ENCODE measurements at places on chromosomes 2 and 18.

DNA sequence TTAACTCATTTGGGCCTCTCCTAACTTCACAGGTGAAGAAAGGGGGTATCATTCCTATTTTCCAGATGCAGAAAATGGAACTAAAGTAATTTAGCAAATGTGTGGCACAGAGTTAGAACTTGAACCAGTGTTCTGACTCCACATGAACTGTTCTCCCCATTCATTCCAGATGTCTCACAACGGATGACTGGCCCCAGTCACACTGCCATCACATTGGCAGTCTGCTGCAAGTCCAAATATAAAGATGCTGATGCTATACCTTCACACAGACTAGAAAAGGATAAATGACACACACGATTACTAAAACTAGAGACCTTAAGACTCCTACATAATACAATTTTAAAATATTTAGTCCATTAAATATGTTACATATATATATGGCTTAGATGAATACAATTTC lies 195.7 kb downstream of the NBAS start:
- no peak for DNase-seq

DNA sequence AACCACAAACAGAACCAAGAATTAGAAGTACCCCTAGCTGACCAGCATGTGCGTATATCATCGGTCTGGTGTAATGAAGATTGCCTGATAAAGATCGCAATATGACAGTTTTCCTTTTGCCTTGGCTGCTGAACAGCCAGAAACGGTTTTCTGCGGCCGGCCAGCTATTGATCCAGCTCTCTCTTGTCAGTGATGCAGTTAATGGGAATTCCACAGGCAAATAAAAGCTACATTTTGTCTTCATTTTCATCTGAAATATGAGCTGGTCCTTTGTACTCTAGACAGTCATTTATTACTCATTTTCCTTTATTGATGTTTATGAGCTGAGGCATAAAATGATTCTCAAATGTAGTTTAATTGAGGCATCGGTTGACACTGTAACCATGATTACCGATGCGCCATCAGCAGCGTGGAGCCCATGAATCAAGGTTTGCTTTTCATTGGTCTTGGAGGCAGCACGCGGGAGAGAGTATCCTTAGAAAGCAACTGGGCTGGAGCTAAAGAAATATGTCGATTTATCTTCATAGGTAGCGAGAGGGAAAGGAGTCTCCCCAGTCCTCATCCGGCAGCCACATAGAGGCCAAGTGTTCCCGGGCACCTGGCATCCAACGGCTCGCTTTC lies 535.2 kb downstream of the GALR1 start:
- no peak for DNase-seq

DNA sequence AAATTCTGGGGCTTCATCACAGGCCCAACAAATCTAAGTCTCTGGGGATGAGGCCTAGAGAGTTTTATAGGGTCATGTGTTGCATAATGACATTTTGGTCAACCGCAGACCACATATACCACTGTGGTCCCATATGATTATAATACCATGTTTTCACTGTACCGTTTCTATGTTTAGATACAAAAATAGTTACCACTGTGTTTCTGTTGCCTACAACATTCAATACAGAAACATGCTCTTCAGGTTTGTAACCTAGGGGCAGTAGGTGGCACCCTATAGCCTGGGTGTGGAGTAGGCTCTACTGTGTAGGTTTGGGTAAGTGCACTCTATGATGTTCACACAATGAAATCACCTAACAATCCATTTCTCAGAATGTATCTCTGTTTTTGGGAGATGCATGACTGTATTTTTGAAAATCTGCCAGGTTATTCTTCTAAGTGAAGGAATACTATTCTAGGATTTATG lies 485.2 kb downstream of the PTPRM start:
- no peak for DNase-seq

DNA sequence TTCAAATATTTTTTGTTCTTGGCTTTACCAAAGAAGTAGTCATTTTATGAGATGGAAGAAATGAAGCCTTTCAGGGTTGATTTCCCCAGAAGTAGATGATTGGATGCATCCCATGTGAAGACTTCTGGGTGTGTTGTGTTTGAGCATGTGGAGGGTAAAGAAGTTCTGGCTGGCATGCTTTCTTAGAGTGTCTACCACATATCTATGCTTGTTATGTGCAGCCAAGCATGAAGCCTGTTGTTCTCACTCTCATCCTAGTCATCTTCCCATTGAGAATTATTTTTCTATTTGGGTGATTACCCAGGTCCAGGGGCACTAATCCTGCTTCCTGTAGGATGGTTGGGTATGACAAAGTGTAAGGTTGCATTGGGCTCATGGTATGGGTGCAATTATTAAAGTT lies 472.9 kb downstream of the PTPRM start:
- no peak for DNase-seq

DNA sequence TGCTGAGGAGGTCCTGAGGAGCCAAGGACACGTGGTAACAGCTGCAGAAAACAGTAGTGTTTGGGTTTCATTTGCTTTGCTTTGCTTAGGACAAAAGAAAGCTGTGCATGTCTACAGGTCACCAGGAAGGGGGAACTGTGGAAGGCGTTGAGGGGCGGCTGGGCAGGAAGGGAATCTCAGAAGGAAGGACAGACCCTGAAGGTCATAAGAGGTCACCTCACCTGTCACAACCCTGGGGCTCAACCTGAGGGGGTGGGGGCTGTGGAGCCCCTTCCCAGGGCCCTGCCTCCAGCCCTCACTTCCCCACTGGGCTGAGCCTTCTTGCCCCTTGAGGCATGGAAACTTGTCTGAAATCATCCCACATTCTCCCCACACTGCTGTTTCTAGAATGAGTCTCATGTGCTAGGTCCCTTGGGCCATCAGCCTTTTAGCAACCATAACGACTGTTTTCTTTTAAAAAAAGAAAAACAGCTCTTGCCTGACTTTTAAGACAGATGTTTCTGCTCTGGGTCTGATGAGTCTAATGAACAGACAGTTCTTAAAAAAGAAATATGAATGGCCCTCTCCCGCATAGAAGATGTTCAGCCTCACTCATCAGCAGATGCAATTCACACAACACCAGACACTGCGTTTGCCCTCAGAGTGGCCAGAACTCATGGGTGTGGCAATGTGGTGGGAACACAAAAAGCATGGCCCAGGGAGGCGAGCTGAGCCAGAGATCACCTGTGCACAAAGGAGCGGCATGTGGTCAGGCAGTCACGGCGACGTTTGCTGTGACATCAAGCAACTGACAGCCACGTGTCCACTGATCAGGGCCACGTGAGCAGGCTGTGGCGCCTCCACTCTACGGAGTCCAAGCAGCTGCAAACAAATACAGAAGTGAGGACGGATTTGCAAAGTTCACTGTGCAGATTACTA lies 84.0 kb downstream of the SEPTIN10 start:
- no peak for DNase-seq

DNA sequence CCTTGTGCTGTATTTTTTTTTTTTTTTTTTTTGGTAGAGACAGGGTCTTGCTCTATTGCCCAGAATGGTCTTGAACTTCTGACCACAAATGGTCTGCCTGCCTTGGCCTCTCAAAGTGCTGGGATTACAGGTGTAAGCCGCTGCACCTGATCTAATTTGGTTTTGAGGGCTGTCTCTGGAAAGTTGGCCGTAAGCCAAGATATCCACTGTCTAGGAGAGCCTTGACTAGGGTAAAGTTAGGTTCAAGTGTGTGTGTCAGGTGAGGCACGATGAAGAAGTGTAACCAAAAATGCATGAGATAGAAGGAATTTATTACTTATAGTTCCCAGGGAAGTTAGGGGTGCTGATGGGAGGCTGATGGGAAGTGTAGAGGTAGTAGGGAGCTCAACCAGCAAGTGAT lies 46.7 kb downstream of the INO80C start:
- no peak for DNase-seq

GRCh38 chr2:71018625-71019024 lies 24.0 kb upstream of the TEX261 start:
- no peak for DNase-seq

DNA sequence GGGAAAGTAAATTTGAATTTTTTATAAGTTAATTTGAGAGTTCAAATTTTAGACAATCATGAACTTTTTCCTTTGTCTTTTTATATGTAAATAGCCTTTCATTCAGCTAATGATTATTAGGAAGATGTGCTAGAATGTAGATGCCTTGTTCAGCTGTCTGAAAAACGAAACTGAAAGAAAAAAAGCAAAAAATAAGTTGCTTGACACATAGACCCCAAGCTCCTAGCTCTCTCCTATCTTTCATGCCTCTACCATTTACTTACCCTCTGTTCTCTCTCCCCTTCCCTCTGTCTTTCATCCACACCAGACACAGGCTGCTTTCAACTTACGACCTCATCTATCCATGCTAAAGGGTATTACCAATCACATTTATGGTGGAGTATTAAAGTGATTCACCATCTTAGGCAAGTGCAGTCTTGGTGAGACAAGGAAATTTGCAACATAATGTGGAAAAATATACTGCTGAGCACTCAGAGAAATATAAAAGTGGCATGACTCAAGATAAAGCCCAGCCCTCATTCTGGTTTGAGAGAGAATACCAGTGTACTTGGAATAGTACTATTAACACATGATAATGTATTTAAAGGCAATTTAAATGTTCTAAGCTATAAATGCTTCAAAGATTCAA lies 425.6 kb downstream of the SUCLG1 start:
- DNase-seq = no peak

GRCh38 chr2:179031731-179032408 lies 18.1 kb downstream of the CCDC141 start:
- no peak for DNase-seq

- no peak for DNase-seq
Measured at GRCh38 chr18:50679056-50679455, 119.2 kb downstream of the MAPK4 start.

DNA sequence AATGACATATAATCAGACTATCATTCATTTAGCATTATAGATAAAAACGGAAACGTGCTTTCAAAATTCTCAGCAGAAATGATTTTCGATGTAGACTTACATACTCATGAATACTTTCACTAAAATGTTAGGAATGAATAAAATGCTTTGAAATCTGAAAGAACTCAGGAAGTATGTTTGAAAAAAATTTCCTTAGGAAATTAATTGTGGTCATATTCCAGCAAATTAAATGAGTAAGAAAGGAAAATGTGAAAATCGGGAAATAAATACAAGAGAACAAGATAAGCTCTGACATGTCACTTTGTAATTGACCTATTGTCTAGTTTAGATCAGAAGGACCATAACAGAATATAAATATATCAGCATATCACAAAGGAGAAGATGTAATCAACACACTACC lies 981.0 kb upstream of the CDH2 start:
- DNase-seq = no peak

- no peak for DNase-seq
Measured at GRCh38 chr2:134202371-134202770, 51.5 kb upstream of the MGAT5 start.

DNA sequence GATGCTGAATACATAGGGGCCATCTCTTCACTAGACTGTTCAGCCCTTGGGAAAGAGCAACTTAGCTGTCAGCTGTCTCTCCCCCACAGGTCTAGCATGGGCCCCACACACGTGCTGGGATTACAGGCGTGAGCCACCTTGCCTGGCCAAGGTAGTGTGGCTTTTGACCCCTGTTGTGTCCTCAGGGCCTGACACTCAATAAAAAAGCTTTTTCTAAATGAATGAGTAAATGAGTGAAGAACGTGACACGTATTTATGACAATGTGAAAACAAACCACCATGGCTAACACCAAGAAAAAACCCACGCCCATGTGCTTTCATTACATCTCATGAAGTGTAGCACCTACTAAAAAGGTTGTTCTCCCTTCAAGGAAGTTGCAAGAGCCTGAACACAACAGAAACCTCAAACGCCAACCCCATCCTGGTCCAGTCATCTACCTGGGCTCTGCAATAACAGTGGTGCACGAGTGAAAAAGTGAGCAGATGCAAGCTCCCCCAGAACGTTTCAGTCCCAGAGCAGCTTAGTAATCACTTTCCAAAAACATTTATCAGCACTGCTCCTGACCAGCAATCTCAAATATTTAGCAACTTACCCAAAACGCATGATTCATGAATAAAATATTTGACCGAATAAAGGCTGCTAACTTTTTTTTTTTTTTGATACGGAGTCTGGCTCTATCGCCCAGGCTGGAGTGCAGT lies 3.4 kb downstream of the WDFY1 start:
- DNase-seq = no peak

GRCh38 chr18:10020171-10020570 lies 106.4 kb downstream of the VAPA start:
- DNase-seq = no peak

GRCh38 chr2:24017711-24018110 lies 7.8 kb downstream of the MFSD2B start:
- DNase-seq = no peak

GRCh38 chr2:96795076-96795475 lies 21.0 kb upstream of the CNNM3 start:
- no peak for DNase-seq

GRCh38 chr2:190178066-190178722 lies 115.7 kb upstream of the MSTN start:
- DNase-seq = no peak

DNA sequence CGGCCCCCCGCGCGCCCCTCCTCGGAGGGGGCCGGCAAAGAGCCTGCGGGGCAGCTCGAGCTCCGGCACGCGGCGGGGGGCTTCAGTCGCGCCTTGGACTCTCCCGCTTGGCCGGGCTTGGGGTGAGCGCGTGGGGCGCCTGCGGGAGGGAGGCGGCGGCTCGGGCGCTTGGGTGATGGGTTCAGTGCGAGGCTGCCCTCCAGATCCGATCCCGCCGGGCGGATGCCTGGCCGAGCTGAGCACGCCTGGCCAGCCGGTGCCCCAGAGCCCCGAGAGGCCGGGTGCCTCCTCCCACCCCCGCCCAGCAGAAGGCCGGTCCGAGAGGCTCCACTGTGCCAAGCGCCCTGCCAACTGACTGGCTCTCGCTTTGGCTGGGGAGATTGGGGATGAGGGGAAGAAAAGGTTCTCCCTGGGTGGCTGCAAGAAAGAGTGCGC lies 273 bp upstream of the NXPH2 start:
- peak; percentile 64 for DNase-seq

DNA sequence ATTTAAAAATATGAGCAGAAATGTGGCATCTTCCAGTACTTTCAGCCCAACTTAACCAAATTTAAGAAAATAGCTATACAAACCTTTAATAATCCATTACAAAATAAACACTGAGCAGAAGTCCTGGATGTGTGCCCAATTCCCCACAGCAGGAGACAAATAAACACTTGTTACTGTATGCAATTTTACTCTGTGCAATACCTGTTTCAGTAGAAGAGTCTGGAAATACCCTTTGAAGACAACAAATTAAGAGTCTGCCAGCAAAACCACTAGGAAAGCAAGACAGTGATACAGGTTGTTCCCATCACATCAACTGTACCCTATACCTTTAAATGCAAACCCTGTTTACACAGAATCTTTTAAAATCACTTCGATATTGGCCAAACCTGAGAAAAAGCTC lies 41.4 kb upstream of the RNU4ATAC start:
- DNase-seq = no peak

DNA sequence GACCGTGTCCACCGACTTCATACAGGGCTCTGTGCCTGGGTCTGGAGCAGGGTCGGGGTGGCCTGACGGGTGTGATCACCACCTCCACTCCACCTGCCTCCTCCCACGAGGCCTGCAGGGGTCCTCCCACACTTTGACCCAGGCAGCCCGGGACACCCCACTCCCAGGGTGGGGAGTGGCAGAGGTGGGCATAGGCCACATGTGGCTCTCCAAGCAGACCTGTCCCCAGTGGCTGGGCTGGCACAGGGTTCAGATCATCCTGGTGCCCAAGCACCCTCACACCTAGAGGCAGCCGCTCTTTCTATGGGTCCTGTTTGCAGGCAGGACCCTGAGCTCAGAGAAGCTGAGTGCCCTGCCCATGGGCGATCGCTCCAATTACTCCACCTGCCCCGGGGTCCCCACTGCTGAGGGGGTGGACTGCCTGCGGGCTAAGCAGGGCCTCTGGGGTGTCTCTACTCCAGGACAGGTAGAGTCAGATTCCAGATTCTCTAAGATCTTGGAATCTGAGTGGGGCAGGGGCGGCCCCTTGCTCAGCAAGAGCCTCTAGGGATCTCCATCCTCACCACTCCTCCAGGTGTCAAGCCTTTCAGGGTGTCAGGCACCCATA lies 1.4 kb downstream of the NEURL3 start:
- DNase-seq = no peak
